CD4-positive, alpha-beta T cell treated with Interleukin-10 for 1 hour (primary cell): ENCODE measurements at places on chromosomes 12 and 14.

GRCh38 chr14:37587131-37587803 lies 7.8 kb downstream of the FOXA1 start:
- DNase-seq: no peak

DNA sequence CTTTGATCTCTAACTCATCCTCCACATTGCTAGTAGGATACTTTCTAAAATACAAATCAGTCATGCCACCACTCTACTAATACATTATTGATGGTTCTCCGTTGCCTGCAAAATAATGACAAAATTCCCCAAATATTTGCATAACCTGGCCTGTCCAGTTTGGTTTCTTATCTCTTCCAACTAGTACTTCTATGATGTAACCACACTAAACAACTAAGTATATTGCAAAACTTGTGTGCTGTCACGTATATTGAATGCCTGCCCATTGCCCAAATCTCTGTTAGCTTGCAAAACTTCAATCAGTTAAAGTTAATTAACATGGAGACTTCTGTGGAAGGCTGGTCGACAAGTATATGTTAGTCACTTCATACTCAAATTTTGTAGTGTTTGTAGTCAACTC lies 6.5 kb downstream of the OR6C74 start:
- DNase-seq: no peak

DNA sequence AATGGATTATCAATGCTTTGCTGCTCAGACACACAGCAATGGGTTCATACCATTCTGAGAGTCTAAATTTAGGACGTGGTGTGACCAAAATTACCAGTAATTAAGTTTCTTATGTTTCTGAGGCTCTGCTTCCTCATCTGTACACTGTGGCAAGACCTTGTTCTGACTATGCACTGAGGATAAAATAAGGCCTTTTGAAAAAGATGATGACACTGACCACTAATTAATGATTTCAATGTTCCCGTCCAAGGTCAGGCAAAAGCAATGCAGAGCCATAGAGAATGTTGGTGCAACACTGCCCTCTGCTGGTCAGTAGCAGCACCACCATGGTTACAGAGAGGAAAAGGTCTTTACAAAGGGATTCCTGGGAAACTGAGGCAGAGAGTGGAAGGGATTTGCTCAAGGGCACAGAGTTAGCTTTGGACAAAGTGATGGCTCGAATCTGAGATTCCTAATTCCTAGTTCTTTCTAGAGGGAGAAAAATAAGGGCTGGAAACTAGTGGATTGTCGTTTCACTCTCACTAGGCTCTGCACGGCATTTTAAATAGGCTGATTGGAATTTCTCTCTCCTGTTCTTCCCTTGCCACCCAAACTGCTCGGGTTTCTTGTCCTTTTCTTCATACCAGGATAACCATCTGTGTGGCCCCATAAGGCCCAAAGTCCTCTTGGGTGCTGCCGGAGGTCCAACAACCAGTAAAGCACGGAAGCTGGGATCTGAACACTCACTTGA lies 22.3 kb upstream of the P2RX7 start:
- peak; percentile 72 for DNase-seq

GRCh38 chr12:59627582-59627981 lies 31.8 kb downstream of the SLC16A7 start:
- DNase-seq: no peak

DNA sequence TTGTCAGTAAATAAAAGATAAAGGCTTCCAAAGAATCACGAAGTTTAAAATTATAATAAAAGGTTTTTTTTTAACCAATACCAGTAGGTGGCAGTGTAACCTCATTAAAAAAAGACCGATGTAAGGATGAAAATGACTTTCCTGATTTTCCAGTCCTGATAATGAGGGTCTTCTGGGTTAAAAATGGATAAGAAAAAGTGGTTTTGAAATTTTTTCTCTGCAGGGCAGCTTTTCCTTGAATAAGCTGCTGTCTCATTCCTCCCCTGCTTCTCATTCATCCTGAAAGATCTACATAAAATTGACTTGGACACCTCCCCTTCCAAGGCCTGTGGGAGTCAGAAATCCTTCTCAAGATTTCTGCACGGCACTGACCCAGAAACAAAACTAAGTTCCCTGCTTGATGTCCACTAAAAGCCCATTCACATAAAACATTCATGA lies 58.9 kb upstream of the FBXO33 start:
- DNase-seq: peak; percentile 34

DNA sequence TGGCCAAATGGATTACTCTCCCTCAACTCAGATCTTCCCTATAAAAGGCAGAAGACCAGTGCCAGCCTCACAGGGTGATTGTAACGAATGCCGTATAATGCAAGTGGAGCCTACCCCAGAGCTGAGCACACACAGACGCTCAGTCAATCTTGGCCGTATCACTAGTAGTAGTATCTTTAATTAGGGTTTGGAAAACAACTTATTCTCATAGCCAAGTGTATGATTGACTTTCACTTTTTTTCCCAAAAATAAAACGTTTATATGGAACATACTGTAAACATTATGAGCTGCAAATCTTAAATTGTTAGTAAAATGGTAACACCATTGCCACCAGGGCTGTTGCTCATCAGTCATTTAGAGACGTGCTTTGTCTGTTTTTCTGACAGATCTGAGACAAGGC lies 30.4 kb downstream of the PLEKHG7 start:
- DNase-seq: no peak

DNA sequence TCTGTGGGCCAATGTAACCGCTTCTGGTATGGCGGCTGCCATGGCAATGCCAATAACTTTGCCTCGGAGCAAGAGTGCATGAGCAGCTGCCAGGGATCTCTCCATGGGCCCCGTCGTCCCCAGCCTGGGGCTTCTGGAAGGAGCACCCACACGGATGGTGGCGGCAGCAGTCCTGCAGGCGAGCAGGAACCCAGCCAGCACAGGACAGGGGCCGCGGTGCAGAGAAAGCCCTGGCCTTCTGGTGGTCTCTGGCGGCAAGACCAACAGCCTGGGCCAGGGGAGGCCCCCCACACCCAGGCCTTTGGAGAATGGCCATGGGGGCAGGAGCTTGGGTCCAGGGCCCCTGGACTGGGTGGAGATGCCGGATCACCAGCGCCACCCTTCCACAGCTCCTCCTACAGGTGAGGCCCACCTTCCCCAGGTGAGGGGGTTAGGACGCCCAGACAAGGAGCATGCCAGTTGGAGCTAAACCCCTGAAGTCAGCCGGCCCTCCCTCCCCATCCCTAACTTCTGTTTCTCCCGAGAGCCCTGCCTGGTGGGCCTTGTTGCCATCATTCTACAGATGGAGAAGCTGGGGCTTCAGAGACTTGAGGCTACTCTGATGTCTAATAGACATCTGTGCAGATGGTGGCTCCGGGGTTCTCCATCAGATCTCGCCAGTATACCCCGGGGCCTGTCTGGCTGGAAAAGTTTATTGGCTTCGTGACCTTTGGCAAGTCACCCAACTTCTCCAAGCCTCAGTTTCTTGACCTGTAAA lies 25.3 kb downstream of the PAPLN start:
- no peak for DNase-seq

DNA sequence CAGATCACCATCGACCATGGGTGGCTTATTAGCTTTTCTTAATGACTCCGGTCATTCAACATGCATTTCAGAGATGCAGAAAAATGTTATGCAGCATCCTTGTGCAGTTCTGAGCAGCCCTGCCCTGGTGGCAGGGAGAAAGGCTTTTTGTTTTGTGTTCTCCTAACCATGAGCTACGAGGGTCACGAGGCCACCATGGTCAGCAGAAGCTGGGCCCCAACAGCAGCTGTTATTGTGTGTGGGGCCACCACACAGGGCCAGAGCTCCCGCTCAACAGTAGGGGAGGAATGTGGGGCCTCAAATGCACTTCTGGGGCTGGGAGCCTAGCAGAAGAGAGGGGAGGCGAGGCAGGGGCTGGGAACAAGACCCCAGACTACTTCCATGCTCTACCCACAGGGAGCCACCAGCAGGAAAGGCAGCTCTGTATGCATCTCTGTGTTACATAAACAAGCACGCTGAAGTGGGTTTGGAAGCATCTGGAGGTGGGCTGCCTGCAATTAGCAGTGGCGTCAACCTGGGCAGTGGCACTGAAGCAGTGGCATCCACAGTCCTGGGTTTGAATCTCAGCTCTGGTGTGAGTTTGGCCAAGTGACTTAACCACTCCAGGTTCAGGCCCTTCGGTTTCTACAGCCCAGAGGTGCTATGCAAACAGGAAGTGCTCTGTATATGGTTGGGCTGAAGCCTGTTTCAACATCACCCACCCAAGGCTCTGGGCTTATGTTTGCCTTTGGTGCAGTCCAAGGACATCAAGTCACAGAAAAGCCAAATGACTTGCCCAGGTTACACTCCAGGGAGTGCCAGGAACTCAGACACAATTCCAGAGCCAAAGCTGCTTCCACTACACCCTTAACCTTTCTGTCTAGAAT lies 16.3 kb downstream of the GLTP start:
- peak; percentile 30 for DNase-seq

DNA sequence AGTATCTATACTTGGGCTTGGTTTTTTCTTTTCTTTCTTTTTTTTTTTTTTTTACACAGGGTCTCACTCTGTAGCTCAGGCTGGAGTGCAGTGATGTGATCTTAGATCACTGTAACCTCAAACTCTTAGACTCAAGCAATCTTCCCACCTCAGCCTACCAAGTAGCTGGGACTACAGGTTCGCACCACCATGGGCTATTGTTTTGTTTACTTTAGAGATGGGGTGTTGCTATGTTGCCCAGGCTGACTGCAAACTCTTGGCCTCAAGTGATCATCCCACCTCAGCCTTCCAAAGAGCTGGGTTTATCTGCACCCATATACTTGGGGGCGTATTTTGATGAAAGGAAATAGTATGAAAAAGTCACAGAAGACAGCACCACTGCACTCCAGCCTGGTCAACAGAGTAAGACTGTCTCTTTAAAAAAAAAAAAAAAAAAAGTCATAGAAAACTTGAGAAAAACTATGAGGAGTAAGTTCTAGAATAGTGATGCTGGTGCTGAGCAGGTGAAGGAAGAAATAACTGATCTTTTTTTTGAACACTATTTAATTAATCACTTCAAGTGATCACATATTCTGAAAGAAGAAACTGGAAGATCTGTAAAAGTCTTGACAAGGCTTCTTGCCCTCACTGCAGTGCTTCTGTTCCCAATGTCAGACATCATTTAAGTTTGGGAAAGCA lies 53.8 kb upstream of the NPFF start:
- no peak for DNase-seq

DNA sequence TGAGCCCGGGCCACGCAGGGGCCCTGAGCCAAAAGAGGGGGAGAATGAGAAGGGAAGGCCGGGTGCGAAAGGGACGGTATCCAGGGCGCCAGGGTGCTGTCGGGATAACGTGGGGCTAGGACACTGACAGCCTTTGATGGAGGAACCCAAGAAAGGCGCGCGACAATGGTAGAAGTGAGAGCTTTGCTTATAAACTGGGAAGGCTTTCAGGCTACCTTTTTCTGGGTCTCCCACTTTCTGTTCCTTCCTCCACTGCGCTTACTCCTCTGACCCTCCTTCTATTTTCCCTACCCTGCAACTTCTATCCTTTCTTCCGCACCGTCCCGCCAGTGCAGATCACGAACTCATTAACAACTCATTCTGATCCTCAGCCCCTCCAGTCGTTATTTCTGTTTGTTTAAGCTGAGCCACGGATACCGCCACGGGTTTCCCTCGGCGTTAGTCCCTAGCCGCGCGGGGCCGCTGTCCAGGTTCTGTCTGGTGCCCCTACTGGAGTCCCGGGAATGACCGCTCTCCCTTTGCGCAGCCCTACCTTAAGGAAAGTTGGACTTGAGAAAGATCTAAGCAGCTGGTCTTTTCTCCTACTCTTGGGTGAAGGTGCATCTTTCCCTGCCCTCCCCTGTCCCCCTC lies 3.0 kb downstream of the SSTR1 start:
- no peak for DNase-seq

DNA sequence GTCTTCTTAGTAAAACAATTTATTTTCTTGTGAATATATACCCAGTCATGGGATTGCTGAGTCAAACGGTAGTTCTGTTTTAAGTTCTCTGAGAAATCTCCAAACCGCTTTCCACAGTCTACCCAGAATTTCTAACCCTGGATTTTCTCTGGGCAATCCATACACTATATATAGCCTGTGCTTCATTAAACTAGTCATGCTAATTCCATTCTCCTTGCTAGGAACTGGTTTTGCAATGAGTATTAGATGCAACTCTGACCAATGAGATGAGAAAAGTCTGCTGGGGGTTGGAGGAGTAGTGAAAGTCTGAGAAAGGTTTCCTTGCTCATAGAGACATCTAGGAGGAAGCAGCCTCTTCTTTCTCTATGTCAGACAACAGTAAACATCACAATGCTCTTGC lies 196.1 kb upstream of the CDKN3 start:
- DNase-seq: no peak

DNA sequence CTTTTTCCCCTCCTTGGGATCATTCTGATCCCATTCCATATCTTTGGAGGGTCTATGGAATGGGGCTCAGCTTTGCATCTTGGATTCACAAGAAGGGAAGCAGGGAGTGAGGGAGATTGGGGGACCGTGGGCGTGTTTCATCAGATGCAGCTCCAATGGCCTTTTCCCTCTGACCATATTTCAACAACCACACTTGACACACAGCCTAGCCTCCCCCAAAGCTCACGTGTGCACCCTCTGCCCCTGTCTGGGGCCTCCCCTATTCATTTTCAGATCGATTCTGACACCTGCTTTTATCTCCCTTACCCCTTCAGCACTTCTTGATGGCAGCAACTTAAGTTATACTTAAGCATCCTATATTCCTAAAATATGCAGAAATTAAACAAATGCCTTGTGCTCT lies 126.6 kb downstream of the CHST11 start:
- no peak for DNase-seq

- DNase-seq: no peak
These were observed 71.8 kb downstream of the NTN4 start for GRCh38 chr12:95718772-95719171.

- DNase-seq: no peak
These were observed 23.7 kb downstream of the SRRM4 start for GRCh38 chr12:119005085-119005484.

DNA sequence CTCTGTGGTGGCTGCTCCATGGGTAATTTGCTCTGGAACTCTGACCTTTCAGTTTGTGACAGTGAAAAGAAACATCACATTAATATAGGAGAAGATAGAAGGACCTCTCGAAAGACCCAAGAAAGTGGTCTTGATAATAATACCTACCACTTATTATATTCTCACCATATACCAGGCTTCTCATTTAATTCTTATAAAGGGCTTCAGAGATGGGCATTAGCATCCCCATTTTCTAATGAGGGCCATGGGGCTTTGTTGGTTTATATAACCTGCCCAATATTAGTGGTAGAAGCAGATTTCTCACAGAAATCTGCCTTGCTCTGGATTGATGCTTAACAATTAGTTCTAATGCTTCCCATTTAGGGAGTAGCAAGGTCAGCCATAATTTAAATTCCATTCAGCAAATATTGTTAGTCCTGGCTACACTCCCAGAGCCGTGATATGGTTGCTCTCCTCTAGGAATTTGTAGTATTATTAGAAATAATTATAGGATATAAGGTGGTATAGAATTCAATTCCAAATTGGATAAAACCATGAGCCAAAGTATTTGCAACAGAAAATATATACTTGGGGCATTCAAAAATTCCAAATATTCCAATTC lies 7.4 kb upstream of the AMIGO2 start:
- no peak for DNase-seq

GRCh38 chr12:111420494-111420893 lies 14.8 kb downstream of the SH2B3 start:
- no peak for DNase-seq

- DNase-seq: no peak
These were observed 6.3 kb downstream of the NTN4 start for GRCh38 chr12:95784286-95784685.
